ENCODE measurements at places on chromosomes 16 and 17.

- no peak for DNase-seq
These were observed 391.3 kb upstream of the CDH5 start for GRCh38 chr16:65975049-65975708.

GRCh38 chr16:12613131-12613991 lies 190.3 kb downstream of the CPPED1 start:
- DNase-seq = no peak

GRCh38 chr17:22514315-22514714 lies 822.0 kb downstream of the KCNJ18 start:
- no peak for DNase-seq

DNA sequence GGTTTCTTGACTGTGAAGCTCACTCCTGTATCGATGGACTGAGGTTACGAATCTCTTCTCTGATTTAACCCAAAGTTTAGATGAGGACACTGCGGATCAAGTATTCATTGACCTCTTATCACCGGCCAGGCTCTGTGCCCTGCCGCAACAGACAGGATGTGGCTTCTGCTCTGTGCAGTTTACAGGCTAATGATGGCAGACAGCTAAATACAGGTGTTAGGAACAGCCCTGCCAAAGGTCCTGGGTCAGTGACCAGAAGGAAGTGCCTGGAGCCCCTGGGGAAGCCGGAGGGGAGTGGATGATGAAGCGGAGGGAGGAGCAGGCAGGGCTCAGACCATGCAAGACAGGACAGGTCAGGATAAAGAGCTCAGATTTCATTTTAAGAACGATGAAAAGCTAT lies 44.4 kb downstream of the HAPSTR1 start:
- no peak for DNase-seq

DNA sequence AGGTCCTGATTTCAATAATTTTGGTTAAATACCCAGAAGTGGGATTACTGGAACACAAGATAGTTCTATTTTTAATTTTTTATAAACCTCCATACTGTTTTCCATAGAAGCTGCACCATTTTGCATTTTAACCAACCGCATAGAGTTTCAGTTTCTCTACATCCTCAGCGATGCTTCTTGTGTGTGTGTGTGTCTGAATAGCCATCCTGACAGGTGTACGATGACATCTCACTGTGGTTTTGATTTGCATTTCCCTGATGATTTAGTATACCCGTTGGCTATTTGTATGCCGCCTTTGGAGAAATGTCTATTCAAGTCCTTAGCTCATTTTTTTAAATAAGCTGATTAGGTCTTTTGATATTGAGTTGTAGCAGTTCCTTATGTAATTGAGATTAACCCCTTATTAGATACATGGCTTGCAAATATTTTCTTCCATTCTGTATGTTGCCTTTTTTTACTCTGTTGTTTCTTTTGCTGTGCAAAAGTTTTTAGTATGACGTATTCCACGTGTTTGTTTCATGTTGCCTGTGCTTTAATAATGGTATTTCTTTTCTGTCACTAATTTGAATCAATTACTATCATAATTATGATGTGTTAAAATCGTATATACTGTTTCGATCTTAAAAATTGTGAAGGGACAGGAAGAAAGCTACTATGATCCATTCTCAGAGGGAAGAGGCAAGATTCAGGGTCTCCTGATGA lies 227.2 kb upstream of the MON1B start:
- DNase-seq = no peak

DNA sequence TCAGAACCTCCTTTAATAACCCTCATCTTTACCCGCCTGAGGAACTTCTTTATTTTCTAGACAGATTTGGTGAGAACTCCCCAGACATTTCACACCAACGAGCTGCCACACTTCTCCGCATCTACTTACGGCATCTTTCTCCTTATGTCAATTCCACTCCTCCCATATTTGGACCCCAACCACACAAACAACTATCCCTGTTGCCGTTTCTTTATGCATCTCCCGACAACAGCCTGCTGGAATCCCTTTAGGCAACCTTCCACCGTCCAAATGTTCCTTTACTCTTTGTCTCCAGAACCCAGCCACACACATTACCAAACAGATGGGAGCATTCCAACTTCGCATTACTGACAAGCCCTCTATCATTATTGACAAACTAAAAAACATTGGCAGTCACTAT lies 8.8 kb upstream of the ENDOV start:
- DNase-seq = no peak

- no peak for DNase-seq
These were observed 535.1 kb downstream of the CDH11 start for GRCh38 chr16:64586781-64587180.

DNA sequence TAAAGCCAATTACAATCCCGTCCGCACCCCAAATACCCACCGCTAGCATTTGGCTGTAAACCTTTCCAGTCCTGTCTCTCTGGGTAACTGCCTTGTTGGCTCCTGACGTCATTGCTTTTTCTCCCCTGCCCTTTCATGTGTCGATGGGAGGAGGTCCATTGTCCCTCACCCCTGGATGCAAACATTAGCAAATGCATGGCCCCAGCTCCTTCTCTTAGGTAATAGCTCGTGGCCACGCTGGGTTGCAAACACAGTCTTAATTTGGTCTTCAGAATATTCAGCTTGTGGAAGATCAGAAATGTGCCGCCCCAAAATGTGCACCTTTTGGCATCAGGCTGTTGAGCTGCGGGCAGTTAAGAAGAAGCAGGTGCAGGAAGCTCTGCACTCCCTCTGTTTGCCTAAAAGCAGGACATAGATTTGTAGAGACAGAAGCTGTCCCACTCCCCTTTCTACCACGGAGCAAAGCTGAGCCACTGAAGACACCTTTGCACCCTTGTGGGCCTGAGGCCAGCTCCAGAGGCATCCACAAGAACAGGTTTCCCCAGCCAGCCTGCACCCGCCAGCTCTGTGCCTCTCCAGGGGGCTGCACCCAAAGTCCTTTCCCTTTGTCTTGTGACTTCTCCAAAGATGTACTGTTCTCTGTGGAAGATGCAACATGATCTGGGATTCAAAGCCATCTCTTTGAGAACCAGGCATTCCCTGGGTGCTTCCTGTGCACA lies 127.3 kb downstream of the MGAT5B start:
- no peak for DNase-seq

DNA sequence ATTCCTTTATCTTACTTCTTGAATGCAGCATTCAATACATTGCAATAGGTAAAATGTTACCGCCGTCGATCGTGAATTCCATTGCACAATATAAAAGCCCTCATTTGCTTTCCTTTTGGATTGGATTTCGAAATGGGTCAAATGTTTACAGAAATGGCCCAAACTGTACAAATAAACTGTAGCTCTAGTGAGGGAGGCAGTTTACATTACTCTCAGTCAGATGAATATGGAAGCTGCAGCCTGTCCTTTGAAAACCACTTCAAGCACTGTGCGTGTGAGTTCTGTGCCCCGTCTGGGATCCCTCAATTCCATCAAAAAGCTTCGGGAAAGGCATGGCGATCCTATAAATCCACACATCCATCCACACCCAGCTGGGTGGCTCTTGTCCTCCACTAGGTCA lies 258.6 kb upstream of the FOXF1 start:
- no peak for DNase-seq

- no peak for DNase-seq
These were observed 22.2 kb downstream of the RMI2 start for GRCh38 chr16:11367483-11367906.

DNA sequence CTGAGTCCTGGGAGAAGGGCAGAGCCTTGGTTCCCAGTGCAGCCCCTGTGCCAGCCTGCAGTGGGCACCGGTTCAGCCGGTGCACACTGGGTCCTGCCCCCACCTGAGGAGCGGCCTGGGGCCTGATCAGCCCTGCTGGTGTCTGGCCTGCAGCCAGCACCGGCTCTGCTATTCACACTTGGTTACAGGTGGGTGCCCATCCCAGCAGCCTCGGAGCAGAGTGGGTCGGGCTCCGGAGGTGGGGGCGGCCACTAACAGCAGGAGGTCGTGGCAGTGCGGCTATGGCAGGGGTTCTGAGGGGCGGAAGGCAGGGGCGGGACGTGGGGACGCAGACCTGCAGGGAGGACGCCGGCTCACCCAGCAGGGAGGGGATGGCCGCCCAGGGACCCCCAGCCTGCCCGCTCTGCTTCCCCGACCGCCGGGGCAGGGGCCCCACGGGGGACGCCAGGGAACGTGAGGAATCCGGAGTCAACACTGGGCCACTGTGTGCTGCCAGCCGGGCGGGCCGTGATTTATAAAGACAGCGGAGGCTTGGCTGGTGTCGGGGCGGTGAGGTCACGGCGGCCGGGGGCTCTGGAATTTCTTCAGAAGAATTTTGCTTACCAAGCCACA lies 20.3 kb downstream of the METRNL start:
- DNase-seq = no peak

DNA sequence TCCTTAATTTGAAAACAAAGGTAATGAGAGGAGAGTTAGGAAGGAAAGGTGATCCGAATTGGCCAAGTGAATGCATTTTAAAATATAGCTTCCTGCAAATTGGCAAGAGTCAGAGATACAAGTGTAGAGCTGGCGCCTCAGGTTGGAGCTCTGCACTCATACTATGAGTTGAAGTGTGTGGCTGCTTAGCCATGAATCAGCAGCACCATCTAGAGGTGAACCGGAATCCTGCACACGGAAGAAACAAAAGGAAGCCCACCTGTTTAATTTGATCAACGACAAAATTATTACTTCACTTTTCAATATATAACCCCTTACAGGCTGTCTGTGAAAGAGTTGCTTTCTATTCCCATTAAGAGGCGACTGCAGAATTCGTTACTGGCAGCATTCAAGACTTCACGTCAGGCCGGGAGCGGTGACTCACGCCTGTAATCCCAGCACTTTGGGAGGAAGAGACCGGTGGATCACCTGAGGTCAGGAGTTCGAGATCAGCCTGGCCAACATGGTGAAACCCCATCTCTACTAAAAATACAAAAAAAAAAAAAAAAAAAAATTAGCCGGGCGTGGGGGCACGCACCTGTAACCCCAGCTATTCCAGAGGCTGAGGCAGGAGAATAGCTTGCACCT lies 1253.7 kb upstream of the CDH8 start:
- DNase-seq = no peak

Measured in activated T-helper 1 cell treated with anti-CD3 and anti-CD28 coated beads, Interleukin-2, amount 50 U/mL, for 16 hours (primary cell).